NCI-H2081 (cell line): ENCODE measurements at places on chromosomes 5 and 9.

DNA sequence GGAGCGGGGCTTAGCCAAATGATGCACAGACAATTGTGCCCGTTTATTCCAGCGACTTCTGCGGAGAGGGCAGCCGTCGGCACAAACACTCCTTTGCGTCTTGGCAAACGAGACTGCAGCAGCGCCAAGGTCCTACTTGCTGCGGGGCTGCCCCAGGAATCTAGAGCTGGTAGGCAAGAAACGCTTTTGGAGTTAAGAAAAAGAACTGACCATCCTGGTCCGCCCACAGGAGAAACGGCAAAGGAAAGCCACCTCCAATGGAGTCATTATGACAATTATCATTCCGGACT is 2.3 kb downstream of the RXFP3 start:
- no peak for DNase-seq

DNA sequence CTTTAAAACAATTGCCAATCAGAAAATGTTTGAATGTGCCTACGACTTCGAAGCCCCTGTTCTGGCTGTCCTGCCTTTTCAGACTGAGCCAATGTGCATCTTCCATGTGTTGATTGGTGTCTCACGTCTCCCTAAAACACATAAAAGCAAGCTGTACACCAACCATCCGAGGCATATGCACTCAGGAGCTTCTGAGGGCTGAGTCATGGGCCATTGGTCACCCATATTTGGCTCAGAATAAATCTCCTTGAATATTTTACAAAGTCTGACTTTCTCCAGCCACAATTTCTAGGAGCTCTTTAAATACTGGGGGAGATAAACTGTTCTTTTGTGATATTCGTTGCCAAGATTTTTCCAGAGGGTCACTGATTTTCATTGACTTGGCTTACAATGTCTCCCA is 53.9 kb downstream of the C9orf57 start:
- no peak for DNase-seq

DNA sequence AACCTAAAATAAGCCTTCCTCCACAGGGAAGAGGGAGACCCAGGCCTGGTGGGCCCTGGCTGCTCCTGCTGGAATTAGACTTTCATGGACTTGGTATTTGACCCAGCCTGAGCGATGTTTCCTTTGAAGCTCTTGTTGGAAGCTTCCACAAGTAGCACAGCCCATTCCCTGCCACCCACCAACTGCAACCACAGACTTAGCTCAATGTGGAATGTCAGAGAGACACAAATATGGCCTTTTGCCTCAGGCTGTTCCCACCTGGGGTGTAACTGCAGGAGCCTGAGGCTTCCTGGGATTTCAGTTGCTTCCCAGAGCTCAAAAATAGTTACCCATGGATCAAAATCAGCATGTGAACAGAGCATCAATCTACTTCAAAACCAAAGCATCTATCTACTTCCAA is 70.3 kb upstream of the LHFPL2 start:
- DNase-seq = no peak

GRCh38 chr9:121759996-121760395 is 108.6 kb downstream of the DAB2IP start:
- DNase-seq = no peak

DNA sequence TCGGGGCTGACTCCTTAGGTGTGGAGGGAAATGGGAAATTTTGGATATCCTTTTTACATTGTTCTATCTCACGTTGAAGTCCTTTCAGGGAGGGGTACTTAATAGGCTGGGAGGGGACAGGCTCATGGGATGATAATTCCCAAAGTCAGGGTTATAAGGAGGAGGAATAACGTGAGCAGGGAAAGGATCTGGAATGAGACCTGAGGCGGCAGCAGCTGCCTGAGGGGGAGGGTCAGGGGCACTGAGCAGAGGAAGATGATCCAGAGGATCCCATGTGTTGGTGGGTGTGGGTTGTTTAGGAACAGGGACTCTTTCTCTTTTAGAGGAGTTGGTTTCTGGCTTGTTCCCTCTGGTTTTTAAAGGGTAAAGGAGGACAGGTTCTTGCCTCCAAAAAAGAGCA is 18.7 kb downstream of the IFT74 start:
- no peak for DNase-seq

GRCh38 chr5:180126716-180127681 is 55.4 kb upstream of the RNF130 start:
- no peak for DNase-seq

DNA sequence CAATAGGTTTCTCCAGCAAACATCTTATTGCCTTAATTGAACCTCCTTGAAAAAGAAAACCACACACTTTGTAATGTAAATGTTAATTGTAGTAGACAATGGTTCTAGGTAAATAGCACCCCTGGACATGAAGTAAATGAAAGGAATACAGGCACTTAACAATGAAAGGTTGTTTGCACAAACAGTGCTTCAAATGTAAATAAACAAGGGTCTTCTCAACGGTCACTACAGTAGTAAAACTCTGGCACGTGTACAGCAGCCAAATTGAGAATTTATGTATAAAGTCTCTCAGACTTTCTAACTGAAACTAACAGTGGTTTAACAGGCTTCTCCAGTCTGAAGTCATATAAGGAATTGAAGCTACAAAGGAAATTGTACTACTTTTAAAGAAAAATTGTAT is 218.3 kb downstream of the MEF2C start:
- peak; percentile 49 for DNase-seq

DNA sequence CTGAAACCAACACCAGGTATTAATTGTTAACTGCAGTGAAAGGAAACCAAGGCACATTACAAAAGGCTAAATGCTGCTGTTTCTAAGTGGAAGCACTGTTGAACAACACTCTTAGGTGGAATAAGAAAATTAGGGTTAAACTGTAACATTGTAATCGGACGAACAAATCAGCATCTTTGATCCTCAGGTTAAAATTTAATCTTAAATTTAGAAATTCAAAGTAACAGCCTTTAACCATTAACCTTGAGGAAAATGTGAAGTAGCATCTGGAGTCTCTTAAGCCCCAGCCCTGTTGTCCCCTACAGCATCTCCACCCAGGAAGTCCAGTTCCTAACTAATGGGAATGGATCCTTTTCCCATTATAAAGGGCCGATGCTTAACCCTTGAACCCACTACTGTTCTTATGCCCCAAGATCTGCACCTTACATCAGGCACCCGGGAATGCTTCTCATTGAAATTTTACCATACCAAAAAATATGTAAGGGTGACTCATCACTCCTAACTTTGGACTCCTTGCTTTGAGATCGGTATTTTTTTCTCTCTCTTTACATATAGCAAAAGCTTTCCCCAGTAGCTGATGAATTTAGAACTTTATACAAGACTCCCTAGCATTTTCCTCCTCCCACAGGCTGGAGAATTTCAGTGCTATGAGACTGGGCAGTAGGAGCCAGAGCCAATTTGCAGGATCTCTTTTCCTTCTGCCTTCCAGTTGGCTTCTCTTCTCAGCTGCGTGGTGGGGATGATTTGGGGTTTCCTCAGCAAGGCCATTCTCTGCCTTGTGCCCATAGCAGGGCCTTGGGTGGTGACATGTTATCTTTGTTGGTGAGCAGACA is 32.0 kb upstream of the ITGA2 start:
- no peak for DNase-seq

- no peak for DNase-seq
Measured at GRCh38 chr9:6829027-6829426, 71.3 kb downstream of the KDM4C start.

DNA sequence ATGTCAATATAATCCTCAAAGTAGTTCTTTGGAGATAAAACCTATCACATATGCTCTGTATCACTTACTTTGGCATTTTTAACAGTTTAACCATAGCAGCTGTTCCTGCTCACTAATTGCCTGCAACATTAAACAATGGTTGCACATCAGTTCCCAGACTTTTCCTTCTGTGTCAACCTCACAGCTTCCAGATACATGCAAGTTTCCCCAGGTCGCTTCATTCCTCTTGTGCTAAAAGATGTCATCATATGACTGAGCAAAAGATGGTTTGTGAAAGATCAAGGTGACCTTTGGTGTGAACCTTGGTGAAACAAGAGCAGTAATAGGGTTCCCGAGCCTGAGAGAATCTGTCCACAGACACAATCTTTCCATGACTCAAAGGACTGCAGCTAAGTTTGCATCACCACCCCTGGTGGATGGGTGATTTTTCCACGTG is 500.4 kb upstream of the PAPPA start:
- no peak for DNase-seq

GRCh38 chr9:9585920-9586319 is 1026.9 kb downstream of the PTPRD start:
- DNase-seq = no peak
